ENCODE measurements at places on chromosomes 3 and 15. TPM values are rescaled to one million over a fixed set of nuclear protein-coding genes. Genes with fewer than 3 reads are reported as not detected.

GRCh38 chr3:38029400-38030125, at the start of gene PLCD1:
Gene PLCD1, minus strand, starts transcription at chr3:38029642. Its CDS starts 103 bp downstream, at chr3:38029539.
- DNase-seq, result peak; percentile 53

DNA sequence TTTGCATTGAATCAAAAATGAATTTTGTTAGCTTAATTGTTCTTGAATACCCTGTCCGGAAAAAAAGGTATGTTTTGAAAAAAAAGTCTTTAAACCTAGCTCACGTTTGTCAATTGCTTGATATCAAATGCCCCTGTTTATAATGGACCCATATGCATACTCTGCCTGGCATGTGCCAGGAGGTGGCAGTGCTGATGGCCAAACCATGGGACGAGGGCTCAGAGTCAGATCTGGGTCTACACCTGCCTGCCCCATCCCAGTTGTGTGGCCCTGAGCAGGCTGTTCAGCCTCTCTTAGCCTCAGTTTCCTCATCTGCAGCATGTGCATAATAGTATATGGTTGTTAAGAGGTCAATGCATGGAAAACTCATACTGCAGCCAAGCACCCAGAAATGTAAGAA, 38.8 kb downstream of the PRKCD start:
- peak; percentile 22 for DNase-seq

Gene THAP10
- total RNA-seq, result 0.12 TPM

DNA sequence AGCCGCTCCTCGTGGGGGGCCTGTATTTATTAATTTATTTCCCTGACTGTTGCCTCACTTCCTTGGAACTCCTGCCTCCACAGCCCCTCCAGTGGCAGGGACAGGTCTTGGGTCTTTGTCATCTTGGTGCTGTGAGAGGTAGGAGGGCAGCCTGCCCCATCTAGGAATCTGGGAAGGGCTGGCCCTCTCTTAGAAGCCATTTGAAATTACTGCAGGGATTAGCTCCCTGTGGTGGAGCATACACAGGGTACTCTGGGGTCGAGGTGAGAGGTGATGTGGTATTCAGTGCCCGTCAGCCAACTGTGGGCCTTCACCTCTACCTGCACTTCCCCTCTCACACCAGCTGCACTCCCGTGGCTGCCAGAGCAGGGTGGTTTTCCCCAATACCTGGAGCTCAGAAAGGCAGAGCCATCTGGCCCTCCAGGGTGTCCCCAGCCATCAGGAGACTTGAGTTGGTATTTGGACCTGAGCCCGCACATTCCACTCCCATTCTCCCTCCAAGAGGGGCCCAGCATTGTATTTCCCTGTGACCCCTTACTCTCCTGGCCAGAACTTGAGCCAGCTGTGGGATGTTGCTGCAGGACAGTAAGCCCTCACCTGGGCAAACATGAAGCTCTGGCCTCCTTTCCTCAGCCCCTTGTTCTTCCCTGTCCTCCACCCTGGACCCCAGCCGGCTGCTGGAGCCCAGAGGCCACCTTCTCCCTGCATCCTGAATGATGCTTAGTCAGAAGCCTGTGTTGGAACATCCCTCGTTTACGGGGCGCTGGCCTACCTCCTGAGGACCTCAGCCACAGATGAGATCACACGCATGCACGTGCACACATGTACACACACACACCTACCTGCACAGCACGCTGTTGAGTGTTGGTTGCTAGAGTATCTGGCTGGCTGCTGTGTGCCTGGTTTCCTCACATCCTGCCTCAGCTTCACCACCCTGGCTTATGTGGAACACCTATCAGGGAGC, 2.0 kb upstream of the JMJD7 start:
- no peak for DNase-seq

DNA sequence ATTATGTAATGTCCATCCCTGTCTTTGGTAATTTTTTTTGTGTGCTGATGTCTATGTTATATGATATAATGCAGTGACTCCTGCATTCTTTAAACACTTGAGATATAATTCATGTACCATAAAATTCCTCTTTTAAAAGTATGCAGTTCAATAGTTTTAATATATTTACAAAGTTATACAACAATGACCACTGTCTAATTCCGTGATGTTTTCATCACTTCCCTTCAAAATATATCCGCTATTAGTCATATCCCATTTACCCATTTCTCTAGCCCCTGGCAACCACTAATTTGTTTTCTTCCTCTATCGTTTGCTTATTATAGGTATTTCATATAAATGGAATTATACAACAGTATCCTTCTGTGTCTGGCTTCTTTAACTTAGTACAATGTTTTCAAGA, 64.9 kb upstream of the SUCLG2 start:
- DNase-seq, result no peak

GRCh38 chr3:41236228-41236627, 36.9 kb downstream of the CTNNB1 start:
- no peak for DNase-seq

DNA sequence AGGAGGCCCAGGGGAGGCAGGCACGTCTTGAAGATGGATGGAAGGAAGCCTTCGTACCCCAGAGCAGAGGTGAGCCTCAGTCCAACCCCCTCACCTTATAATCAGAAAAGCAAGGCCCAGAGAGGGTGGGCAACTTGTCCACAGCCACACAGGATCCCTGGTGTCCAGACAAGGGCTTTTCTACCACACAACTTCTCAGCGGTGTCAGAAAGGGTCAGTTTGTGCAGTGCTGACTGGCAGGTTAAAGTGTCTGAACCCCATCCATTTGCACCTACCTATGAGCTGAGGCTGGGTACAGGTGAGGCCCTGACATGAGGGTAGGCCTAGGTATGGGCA, 8.6 kb downstream of the IGDCC3 start:
- no peak for DNase-seq

Gene SAMMSON
- not detected for total RNA-seq

GRCh38 chr3:32111560-32111959, 5.1 kb downstream of the GPD1L start:
- DNase-seq, result no peak

Gene DUOXA1
- total RNA-seq, result not detected

- DNase-seq, result no peak
These were observed 7.3 kb upstream of the SERPINI2 start for GRCh38 chr3:167481164-167481563.

Gene RNF123
- 32.7 TPM for total RNA-seq

GRCh38 chr3:94453864-94454263, 391.0 kb downstream of the NSUN3 start:
- DNase-seq, result no peak

DNA sequence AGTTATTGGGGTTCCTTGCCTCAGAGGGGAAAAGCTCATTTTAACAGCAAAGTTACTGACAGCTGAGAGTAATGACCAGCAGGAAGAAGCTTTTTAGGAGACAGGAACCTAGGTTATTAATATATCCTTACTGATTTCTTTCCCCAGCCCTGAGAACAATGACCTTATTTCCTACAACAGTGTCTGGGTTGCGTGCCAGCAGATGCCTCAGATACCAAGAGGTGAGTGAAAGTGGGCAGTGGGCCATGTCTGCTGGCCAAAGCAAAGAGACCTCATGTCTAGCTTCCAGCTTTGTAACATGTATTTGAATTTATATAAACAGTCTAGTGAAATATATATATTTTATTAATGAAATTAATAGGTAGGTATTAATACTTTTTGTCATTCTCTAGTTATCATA, 5.0 kb downstream of the CCNDBP1 start:
- no peak for DNase-seq

DNA sequence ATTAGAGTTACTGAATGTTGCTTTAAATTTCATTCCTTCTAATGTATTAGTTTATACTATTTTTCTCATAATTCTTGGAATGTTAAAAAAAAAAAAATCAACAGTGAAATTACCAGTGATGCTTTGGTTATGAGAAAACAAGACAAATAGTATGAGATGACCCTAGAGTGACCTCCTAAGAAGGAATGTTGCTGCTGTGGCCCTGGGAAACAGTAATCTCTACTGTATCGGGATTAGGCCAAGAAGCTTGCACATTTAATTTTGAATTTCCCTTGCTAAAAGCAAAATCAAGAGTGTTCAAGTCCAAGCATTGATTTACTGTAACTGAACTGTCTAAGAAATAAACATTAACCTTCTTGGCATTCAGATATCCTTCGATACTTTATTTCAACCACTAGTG, 18.1 kb downstream of the TOPBP1 start:
- no peak for DNase-seq

DNA sequence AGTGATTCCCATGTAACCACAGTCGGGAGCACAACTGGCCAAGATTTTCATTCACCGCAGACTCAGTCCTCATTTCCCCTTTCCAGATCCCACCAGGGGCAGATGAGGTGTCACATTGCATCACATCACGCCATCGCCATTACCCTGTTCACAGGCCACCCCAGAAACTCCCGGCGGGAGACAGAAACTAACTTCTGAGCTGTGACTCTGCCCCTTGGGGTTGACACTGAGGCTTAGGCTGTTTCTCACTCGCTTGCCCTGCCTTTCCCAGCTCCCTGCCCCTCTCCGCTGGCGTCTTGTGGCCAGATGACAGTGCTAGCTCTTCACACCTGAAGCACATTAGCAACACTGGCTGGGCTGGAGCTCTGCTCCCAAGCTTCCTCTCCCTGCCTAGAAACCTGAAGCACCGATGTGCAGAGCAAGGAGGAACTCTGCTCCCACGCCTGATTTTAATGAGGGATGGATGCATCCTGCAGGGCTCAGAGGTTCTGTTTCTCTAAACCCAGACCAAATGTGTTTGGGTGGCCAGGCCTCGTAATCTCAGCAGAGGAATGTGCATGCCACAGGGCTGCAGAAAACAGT, 88.8 kb upstream of the CTDSPL start:
- no peak for DNase-seq
